Stimulated activated CD8-positive, alpha-beta memory T cell treated with anti-CD3 and anti-CD28 coated beads, Interleukin-7, amount 100 ng/mL, for 24 hours (primary cell): ENCODE measurements at places on chromosomes 3 and 15.
A peak's percentile ranks its signal among the peaks of the same experiment; 100 is the strongest.

DNA sequence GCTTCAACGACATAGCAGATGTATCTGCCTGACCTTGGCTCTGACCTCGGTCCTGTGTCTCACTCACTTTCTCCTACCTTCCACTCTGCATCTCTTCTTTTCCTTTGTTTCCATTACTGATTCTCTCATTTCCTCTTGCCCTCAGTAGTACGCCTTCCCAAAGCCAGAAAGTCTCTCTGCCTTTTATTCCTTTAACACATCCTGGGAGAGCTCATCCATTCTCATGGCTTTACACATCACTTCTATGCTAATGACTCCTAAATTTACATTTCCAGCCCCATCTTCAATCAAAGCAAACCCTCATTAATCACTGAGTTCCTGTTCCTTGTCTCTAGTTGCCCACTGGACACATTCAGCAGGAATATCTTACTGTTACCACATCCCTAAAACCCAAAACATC is 938.6 kb downstream of the NTRK3 start:
- DNase-seq, result no peak

- DNase-seq, result no peak
Measured at GRCh38 chr15:70032509-70032908, 65.2 kb downstream of the TLE3 start.

GRCh38 chr15:92071045-92071634 is 217.6 kb downstream of the SLCO3A1 start:
- no peak for DNase-seq

GRCh38 chr3:193933451-193933850 is 202.5 kb upstream of the HES1 start:
- DNase-seq, result no peak

- DNase-seq, result no peak
Measured at GRCh38 chr3:113105093-113105449, 106.3 kb upstream of the BOC start.

GRCh38 chr15:53872410-53872809 is 105.8 kb upstream of the UNC13C start:
- DNase-seq, result no peak

GRCh38 chr3:195183071-195183776 is 87.7 kb downstream of the XXYLT1 start:
- no peak for DNase-seq

GRCh38 chr15:52186651-52187486 is 4.3 kb downstream of the GNB5 start:
- DNase-seq, result no peak

- peak; percentile 10 for DNase-seq
Measured at GRCh38 chr3:129576514-129577352, 29.7 kb downstream of the PLXND1 start.

DNA sequence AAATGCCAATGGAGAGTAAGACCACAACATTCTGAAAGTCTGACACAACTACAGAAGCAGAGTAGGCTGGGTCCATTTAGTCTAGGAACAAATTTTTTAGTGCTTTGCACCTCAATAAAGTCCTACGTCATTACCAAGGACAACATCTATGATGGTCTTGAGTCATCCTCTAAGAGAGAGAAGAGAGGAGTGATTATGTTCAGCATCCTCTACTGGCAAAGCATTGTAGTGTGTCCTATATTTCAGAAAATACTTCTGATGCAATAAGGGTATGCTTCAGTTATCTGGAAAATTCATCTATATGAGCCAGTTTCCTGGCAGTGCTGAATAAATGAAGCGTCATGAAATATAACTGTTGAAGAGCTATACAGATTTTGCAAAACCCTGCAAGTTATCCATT is 95.6 kb downstream of the P2RY1 start:
- no peak for DNase-seq

GRCh38 chr3:50600841-50601591 is 10.6 kb downstream of the CISH start:
- peak; percentile 77 for DNase-seq

GRCh38 chr15:85100186-85100937 is 118.7 kb downstream of the PDE8A start:
- DNase-seq, result no peak

DNA sequence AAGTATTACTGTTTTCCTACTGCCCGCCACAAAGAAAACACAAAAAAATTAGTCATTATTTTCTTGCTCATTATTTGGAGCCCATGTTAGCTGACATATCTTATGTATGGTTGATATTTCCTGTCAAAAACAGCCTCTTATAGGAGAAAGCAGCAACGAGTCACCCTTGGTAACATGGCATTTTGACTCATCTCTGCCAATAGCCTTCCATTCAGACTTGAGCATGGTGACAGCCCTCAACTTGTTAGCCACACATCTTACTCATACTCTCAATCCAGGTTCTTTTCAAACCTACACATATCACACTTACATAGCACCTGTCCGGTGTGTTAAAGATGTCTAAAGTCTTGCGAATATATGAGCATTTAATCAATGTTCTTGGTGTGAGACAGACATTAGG is 109.4 kb upstream of the SAMMSON start:
- no peak for DNase-seq

GRCh38 chr3:129619726-129620162 is 13.3 kb upstream of the PLXND1 start:
- DNase-seq, result no peak

DNA sequence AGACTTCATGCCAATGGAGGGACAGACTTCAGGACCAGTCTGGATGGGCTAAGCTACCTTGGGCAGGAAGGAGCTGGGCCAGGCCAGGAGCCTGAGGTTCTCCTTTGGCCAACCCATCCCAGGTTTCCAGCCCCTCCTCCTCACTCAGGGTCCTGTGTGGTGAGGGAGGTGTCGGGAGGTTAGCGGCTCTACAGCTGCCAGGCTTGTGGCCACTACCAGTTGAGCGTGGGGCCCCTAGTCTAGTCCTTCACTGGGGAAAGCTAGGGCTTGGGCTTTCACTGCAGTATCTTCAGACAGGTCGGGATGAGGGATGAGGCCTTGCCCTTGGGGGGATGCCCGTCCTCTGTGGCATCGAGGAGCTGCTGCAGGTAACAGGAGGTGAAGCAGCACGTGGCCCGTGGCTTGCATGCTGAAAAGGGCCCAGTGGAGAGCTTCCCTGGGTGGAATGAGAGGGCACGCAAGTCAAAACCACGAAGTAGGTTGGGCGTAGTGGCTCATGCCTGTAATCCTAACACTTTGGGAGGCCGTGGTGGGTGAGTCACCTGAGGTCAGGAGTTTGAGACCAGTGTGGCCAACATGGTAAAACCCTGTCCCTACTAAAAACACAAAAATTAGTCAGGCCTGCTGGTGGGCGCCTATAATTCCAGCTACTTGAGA is 8.5 kb upstream of the FANCD2 start:
- peak; percentile 22 for DNase-seq

DNA sequence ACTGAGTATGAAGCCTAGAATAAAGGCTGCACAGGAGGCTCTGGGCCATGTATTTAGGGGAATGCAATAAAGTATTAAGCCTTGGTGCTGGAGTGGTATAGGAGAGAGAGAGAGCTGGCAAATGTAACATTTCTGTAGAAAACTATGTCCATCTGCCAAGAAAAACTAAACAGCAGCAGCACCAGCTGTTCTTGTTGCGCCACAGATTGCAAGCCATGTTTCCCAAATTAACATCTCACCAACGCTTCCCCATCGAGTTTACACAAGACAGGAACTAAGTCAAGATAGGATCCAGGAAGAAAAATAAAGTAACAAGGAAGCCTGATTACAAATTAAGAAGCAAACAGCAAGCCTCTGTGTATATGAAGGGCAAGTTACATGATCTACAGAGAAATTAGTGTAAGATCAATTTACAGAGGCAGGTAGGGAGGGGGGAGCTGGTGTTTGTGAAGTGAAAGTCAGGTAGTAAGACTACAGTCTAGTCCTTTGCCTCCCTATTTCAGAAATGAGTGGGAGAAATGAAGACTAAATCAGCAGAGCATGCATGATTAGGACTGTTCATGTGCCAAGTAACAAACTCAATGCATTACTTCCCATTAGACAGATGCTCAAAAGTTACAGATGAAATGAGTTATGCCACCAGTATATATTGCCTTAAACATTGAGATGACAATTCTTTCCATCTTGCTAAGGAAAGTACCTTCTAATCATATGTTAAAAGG is 900.5 kb downstream of the EPHA3 start:
- no peak for DNase-seq

- no peak for DNase-seq
Measured at GRCh38 chr3:122268257-122269024, 56.6 kb upstream of the CSTA start.

DNA sequence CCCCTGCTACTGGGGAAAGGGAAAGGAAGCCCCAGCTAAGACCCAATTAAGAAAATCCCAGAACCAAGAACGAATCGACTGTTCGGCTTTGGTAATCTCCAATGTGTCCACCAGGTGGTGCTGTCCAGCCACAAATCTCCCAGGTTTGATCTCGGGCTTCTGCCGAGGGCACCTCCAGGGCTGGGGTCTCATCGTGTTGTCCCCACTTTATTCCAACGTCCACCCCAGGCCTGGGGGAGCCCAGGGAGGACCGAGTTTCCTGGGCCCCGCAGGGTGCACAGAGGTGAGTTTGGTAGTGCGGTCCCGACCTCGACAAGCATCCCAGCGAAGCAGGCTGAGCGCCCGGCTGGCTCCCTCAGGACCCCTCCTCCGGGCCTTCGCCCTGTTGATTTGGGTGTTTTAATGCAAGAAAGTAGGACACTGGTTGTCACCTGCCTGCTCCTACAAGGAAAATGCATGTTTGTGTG is 185.1 kb downstream of the GOLGA6L6 start:
- DNase-seq, result peak; percentile 75

- no peak for DNase-seq
Measured at GRCh38 chr15:39213385-39213840, 367.5 kb upstream of the THBS1 start.
